ENCODE measurements at places on chromosomes 5 and 9.

DNA sequence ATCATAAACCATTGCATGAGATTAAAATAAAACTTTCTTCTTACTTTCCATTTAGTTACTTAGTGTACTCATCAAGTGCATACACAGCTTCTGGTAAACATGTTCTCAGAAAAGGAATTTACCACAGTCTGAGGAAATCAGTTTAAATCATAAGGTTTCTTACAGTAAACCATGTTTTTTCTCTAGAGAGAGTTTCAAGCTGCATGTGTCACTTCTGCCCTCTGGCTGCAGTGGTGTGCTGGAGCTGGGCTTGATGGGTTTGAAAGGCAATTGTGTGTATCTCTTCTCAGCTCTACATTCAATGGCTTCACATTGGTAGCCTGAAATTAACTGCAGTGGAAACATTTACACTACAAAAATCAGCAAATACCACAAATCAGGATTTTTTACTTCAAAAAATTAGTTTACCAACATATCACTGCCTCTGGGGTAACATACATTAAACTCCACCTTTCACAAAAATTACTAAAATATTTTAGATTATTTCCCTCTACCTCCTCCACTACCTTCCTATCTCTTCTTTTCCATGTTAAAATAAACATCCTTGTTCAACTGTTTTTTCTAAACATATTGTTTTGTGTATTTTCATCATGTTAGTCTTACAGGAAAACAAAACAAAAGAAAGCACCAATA is 414.3 kb downstream of the ANXA1 start:
- no peak for DNase-seq

DNA sequence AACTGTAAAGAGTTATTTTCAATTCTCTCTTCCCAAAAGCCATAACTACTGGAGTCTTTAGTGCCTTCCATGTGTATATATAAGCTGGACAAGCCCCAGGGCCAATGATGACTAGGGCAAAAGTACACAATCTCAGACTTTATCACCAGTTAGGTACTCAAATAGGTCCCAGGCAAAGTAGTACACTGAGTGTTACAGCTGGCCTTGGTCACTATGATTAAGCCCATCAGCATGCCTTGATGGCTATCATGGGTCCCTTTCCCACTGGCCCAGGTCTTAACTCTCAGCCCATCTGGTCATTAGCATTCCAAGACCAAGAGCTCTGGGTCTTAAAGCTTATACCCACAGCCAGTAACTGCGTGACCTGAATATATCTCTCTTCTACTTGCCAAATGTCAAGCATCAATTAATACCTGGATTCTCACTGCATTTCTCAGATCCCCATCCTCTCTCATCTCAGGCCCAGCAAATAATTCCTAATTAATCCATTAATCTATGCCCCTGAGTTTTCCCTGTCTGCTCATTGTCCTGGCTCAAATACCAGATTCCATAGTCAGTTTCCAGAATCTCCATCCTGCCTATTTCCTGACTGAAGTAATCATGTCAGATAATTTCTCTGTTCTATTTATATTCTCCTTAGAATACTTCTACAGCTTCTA is 62.3 kb downstream of the NR6A1 start:
- peak; percentile 86 for DNase-seq

DNA sequence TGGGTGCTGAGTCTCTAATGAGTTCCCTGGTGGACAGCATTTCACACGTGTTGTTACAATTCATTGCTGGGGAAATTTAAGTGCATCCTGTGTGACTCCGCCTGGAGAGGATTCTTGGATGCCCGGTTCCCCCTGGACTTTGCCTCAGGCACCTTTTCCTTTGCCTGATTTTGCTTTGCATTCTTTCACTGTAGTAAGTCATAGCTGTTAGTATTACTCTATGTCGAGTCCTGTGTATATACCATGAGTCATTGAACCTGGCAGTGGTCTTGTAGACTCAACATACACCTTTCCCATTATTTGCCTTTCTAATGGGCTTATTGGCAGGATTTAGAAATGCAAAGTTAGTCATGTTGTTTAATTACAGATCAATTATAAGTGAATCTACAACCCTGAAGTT is 81.9 kb upstream of the DHFR start:
- DNase-seq, result no peak

GRCh38 chr5:155529362-155529761 is 515.8 kb downstream of the KIF4B start:
- DNase-seq, result no peak

DNA sequence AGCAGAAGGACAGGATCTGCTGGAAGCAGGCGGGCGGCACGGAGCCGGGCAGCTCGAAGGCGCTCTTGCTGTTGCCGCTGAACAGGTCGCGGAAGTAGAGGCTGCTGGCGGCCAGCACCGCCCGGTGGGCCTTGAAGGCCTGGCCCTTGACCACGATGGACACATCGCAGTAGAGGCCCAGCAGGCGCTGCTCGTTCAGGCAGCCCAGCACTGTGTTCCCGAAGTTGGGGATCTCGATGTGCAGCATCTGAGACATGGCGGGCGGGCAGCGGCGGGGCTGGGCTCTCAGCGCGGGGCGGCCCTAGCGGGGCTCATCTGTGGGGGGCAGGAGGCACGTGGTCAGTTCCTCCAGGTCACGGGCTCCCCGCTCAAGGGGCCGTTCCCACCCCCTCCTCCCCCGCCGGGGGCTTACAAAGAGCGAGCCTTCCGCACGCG is 44.8 kb downstream of the NACC2 start:
- no peak for DNase-seq

- no peak for DNase-seq
These were observed 17.3 kb downstream of the TCF7 start for GRCh38 chr5:134131578-134132350.

DNA sequence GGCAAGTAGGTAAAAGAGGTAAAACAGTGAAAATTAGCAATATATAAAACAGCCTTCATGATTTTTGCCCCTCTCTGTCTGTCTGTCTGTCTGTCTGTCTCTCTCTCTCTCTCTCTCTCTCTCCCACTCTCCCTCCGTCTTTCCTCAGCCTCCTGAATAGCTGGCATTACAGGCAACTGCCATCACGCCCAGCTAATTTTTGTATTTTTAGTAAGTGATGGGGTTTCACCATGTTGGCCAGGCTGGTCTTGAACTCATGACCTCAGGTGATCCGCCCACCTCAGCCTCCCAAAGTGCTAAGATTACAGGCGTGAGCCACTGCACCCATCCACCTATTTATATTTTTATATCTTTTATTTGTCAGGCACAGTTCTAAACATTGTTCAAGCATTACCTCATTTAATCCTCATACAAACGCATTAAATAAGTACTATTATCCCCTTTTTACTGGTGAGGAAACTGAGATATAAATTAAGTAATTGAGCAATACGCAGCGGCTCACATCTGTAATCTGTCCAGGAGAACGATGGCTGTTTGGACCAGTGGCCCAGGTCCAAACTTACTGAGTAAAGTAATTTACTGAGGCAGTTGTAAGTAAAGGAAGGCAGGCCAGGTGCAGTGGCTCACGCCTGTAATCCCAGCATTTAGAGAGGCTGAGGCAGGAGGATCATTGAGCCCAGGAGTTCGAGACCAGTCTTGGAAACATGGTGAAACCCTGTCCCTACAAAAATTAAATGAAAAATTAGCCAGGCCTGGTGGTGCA is 60.9 kb downstream of the UBE2R2 start:
- no peak for DNase-seq

DNA sequence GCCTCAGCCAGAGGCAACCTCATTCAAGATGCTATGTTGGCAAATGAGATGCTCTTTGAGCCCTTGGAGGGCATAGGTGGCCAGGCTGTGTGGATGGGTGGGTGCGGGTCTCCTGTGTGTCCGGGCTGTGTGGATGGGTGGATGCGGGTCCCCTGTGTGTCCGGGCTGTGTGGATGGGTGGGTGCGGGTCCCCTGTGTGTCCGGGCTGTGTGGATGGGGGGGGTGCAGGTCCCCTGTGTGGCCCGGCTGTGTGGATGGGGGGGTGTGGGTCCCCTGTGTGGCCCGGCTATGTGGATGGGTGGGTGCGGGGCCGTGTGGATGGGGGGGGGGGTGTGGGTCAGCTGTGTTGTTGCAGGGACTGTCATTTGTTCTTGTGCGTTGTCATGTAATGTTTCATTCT is 136.6 kb upstream of the COL5A1 start:
- DNase-seq, result no peak

- no peak for DNase-seq
These were observed 140.3 kb downstream of the NMUR2 start for GRCh38 chr5:152264645-152265254.
